ENCODE measurements at places on chromosomes 2 and 18. TPM values are rescaled to one million over a fixed set of nuclear protein-coding genes. Genes with fewer than 3 reads are reported as not detected.

DNA sequence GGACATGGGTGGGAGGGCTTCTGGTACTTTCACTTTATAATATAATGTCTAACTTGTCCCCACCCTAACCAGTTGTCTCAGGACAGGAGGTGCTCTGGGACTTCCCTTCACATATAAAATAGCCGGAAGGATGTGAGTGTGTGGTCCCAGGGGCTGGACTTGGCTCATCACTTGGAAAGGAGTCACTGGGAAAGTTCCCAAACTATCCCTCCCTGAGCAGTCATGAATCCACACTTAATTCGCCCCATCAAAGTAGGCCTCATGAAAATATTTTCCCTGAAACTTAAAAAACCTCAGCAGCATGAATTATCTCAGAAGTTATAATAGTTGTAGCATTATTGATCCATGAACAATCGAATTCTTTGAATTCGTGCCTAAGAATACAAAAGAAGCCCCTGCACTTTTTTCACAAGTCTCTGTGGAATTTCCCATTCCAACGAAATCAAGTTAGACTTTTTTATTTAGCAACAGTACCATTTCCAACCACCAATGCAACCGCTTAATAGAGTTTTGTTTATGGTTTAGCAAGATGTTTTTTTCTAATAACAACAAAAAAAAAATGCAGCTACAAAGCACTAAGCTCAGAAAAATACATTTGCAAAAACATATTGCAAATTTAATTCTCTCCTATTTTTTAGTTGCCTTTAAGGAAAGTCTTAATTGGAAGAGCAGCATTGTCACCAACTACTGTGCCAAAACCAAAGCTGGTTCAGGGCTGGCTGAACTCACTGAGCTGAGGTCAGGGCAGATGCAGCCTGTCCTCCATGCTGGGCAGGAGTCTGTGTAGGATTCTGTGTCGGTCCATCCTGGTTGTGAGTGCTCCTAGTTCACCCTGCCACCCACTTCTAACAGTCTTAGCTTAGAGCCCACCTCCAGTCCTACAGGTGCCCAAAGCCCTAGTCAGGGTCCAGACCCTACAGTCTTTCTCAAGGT is 68.8 kb upstream of the SPTBN1 start:
- DNase-seq = no peak

DNA sequence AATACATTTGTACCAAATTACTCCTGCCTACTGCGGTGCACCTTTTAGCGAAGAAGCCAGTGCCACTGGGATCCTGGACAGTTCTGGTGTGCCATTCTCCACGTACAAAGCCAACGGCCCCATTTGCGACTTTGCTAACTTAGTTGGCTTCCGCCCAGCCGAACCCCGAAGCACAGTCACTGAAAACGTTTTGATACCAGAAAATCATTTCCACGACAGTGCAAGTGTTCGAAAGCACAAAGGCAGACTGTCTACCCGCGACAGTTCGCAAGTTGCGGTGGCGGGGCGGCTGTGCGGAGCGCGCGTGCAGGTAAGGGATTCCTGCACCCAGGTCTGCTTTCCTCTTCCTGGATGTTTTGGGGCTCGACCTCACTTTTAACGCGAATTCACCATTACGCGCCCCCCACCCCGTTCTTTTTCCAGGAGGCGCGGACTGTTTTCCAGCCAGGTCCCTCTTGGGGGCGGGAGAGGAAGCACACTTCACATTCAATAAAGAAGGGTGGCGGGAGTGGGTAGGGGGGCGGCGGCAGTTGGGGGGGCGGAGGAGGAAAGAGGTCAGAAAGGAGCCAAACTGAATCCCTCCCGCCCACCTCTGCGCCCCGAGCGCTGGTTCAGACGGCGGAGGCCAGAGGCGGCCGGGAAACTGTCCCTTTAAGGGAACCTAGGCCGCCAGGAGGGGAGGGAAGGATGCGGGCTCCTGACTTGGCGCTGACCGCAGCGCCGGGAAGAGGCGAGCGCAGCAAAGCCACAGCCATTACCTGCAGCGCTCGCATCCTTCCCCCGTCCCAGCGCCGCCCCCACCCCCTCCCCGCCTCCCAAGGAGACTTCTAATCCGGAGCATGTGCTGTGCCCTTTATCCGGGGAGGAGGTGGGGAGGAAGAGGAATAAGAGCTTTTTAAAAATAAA is 107.4 kb upstream of the KCTD1 start:
- peak; percentile 60 for DNase-seq

DNA sequence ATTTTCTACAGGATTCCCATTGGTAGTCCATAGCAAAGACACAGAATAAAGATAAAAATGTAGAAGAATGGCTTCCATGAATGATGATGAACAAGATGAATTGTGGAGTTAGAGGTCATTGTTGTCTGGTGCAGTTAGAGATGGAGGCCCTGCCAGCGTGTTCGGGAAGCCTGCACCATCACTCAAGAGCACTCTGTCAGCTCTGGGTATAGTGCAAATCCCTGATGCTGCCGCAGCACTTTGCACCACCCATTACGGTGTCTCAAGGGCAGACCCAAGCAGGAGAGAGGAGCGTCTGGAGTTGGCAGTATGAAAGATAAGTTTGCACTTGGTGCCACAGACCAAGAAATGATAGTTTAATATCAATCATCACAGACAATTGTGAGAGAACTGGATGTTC is 181.6 kb upstream of the CHST9 start:
- no peak for DNase-seq

GRCh38 chr2:131156452-131157149 is 51.5 kb downstream of the PLEKHB2 start:
- DNase-seq = no peak

DNA sequence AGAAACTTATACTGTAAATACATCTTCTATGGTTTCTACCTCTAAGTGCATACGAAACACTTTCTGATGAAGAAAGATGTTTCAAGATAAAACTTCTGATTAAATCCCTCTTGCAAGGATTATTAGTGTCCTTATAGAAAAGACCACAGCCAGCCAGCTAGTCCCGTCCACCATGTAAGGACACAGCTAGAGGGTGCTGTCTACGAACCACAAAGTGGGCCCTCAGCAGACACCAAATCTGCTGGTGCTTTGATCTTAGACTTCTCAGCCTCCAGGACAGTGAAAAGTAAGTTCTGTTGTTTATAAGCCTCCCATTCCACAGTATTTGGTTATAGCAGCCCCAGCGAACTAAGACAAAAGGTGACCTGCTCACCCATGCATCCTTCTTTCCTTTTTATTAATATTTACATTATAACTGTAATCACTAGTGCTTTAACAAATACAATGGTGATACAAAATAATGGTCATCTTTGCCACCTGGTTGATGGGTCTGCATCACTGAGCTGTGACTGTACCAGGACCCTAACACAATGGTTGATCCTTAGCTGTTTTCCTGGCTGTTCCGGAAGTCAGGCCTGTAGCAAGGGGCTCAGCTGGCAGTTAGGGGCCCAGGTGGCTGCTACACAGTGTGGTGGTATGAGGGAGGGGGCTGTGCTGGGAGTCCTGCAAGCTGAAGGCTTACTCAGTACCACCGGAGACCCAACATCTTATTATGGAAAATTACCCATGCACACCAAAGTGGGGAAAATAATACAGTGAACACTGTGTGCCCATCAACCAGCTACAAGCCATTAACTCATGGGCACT is 108.5 kb upstream of the SMAD7 start:
- DNase-seq = no peak

DNA sequence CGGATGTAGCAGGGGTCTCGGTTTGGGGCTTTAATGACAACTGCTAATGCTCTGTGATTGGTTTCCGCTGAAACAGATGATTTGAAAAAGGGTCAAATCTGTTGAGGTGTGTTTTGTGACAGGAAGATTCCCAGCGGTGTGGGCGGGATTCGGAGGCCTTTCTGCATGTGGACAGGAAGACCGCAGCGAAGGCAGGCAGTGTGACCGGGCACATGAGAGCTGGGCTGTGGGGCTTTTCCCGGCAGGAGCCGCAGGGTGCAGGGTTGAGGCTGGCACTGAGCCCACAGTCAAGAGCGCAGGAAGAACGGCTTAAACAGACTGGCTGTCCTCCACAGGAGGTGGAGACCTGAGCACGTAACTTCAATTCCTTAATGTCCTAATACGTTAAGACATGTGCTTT is 180.0 kb upstream of the TPO start:
- DNase-seq = no peak

DNA sequence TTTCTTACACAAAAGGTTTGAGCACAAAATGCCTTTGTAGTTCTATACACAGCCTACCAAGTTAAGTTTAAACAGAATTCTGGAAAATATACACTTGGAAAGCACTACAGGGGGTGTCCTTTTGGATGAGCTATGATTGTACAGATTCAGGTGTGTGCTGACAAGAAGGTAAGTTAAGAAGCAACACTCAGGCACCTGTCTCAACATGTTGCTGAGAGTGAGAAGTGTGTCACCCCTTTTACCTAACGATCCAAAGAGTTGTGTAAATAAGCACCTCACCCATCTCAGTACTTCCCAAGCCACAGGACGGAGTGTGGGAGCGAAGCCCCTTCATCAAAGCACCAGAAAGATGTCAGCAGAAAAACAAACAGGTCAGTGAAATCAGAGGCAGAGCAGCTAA is 109.5 kb upstream of the DAPL1 start:
- DNase-seq = no peak

- DNase-seq = no peak
Observed at GRCh38 chr2:16141641-16141921, 201.2 kb downstream of the MYCN start.

- DNase-seq = no peak
Observed at GRCh38 chr2:39408351-39409136, 28.5 kb downstream of the MAP4K3 start.

- no peak for DNase-seq
Observed at GRCh38 chr2:106108351-106108750, 85.8 kb downstream of the UXS1 start.

DNA sequence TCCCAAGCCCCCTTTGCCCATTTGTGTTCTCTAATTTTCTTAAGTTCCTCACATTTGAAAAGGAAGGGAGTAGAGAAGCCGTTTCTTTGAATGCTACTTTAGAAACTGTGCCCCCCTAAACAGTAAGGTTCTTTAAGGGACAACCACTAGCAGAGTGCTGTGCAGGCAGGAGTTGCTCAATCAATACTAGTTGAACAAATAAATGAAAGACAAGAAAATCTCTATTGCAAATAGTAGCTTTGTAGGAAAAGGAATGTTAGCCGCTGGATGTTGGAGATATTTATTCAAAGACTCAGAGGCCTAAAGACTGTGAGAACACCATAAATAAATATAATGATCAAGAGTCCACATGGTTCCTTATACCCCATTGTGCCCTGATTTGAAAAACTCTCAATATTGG is 119.8 kb upstream of the SMAD7 start:
- no peak for DNase-seq

DNA sequence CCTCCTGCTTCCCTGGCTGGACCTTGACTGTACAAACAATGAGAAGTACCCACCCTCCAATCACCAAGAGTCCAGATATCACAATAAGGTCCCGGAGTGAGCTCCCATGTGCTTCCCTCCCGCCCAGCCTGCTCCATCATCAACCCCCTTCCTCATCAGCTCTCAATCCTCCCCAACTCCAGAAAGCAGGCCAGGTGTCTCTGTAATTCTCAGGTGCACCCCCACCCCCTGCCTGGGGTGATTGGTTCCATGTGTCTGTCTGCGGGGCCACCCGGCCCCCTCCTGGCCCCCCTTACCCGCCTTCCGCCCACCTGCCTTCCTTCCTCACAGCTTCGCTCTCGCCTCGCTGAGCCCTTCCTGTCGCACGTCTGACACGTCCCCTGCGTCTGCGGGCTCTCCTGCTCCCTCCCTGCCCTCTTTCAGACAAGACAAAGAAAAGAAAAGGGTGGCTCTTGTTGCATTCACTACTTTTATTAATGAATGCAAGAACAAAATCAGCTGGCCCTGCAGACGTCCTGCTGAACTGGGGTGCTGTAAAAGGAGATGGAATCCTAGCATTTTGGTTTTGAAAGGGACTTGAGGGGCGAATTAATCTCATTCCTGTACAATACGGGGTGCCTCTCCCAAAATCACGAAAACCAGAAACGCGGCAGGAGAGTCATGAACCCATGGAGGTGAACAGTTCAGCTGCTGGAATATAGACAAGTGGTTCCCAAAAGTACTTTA is 26.5 kb upstream of the IGFBP2 start:
- DNase-seq = no peak

GRCh38 chr2:53475766-53476165 is 291.8 kb upstream of the CHAC2 start:
- DNase-seq = no peak

- peak; percentile 29 for DNase-seq
Observed at GRCh38 chr2:46461709-46462171, 17.6 kb upstream of the TMEM247 start.

The SPC25 gene
- 6.6 TPM for total RNA-seq

The PRSS56 gene
- total RNA-seq = not detected

The LYPD6 gene
- total RNA-seq = not detected

The SERPINB7 gene
- total RNA-seq = not detected

The PFN4 gene
- not detected for total RNA-seq

All from Peyer's patch (tissue), 4 donors.